HS-27A (cell line): ENCODE measurements at places on chromosomes 2 and 18.

GRCh38 chr2:37402636-37403035 is 58.2 kb downstream of the QPCT start:
- no peak for DNase-seq

- no peak for DNase-seq
Observed at GRCh38 chr2:77713412-77713811, 191.2 kb upstream of the LRRTM4 start.

DNA sequence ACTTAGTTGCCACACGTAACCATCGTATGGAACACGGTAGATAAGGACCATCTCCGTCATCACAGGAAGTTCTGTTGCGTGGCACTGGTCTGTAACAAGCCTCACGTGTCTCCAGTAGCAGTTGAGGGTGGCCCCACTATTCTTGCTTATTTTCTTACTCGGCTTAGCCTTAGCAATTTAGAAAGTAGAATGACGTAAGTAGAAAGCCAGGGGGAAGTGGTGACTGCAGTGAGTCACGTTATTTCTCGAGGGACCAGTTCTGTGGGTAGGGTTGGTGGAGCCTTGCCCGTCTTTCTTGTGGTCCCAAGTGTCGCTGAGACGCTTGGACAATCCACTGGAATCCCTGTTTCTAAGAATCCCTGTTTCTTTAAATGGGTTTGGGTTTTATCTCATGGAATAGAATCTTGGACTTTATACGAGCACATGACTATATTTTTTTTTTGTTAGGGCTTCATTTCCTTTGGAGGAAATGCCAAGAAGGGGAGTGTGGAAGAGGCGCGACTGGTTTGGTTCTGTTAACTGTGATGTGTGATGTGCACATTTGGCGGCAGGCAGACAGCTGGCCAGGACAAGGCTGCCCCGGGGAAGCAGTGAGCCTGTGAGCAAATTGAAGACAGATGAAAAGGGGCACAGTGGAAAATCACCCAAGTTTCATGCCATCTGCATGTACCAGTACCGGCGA is 96.2 kb downstream of the CABLES1 start:
- peak; percentile 76 for DNase-seq

DNA sequence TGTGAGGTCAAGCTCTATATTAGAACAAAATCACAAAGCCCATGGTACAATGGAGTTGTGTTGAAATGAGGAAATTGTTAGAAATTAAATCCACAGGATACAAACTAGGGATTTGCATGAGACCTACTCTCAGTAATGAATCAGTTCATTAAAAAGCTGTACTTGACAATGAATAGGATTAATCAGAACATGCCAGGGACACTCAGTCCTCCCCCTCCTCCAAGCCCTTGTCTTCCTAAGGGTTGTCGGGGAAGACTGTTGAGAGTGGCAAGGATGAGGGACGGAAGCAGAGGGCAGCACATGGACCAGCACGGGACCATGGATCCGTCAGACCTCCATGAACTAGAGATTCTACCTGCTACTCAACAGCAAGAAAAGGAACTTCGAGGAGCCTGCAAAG is 39.8 kb downstream of the SPRED2 start:
- DNase-seq: no peak

GRCh38 chr2:73979686-73980085 is 5.0 kb upstream of the TET3 start:
- DNase-seq: peak; percentile 57

DNA sequence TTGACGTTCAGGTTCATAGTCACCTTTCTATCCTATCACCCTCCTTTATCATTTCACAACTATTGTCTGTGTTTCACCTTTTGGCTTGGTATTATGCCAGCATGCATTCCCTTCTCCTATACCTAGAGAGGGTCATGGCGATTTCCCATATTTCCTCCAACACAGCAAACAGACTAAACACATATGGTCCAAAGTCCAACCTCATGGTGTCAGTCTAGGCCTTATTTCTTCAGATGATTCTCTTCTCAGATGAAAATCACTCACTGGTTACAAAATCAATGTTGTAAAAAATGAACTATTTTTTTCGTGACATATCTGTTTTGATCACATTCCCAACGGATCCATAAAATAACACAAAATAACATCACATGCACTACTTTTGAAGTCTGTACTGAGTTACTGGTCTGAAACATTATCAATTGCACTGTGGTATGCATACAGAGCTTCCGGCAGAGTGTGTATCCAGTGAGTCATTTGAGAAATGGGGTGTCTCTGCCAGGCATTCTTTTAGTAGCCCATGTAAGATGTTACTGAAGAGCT is 204.8 kb upstream of the GALNT5 start:
- peak; percentile 38 for DNase-seq

DNA sequence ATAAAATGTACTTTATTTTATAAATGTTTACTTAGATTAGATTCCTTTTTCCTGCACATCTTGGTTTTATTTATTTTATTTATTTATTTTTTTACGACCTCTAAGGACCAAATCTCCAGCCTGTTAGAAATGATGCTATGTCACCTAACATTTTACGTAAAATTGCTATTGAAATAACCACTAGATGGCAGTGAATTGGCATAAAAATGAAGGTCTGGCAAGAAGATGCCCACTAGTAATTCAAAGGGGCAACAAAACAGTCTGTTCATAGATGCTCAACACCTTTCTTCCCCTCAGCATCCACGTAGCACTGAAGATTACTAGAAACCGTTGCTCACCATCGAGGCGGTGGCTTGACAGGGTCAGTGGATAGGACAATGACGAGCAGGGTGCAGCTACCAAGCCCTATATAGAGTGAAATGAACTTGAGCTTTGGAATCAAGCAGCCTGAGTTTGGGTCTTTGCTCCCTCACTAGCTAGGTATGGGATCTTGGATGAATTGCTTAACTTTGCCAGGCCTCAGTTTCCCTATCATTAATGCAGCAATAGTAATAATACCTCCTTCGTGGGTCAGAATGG is 128.7 kb upstream of the L3MBTL4 start:
- DNase-seq: no peak

DNA sequence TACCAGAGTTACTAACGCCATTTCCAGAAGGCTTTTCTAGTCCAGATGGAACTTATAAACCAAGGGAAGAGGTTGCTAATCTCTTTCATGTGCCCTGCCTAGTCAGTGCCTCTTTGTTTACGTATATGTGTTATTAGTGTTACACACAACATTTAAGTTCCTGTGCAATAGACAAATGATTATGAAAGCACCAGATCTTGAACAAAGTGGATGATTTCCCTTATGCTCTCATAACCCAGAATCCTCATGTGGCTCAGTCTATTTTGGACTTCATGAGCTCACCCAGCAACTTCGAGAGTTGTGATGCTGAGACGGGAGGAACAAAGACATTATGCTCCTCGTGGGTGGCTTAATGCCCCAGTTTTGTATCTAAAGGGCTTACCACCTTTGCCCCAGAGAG is 214.4 kb upstream of the SP5 start:
- no peak for DNase-seq

GRCh38 chr2:26179446-26179913 is 6.6 kb downstream of the GAREM2 start:
- no peak for DNase-seq

DNA sequence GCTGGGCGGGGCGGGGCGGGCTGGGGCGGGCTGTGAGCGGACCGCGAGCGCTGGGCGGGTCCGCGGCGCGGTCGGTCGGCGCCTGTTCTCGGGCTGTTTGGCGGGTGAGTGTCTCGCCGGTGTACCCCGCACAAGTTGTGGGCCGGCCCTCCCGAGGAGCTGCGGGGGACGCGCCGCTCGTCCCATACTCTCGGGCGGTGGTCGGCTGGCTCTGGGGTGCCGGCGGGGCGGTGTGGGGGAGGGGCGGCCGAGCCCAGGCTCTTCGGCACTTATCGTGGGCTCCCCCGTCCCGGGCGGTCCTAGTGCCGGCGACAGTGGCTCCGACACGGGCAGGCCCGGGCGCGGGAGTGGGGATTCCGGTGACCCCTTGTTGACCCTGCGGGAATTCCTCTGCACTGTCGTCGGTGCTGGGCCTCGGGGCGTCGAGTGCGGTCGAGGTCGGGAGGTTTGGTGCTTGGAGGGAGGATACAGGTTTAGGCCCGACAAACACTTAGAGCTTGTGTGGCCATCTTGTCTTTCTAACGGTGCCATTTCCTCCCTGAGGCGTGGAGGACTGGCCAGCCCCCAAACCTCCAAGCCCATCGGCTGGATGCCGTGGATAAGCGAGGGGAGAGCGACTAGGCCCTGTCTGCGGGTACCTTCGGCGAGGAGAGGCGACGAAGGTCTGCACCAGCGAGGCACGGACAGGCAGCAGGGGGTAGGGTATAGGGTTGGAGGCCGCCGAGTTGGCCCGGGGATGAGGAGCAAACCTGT is at the start of gene SEPTIN2:
Gene SEPTIN2, plus strand, starts transcription at position 47 of the 753 bp plus-strand sequence. CDS start 8,308 bp downstream, outside the sequence.
- peak; percentile 3 for DNase-seq

GRCh38 chr18:23163786-23164533 is 28.7 kb downstream of the CABLES1 start:
- DNase-seq: no peak

DNA sequence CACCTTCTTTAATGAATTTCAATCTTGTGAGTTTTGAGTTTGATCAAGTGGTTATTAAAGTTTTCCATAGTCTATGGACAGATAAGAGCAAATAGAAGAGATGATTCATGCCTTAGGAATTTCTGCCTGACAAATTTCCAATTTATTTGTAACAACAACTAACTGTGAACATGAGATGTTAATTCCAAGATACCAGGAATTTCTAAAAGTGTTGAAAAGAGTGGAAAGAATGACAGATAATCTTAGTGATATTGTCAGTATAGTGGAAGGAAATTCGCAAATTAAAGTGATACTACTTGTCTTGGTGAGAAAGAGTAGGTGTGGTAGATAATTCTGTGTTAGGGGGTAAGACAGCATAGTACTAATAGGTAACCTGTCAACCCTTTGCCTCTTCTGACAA is 82.4 kb downstream of the AGPS start:
- DNase-seq: peak; percentile 48

GRCh38 chr18:31595121-31595771 is 3.6 kb downstream of the TTR start:
- no peak for DNase-seq

DNA sequence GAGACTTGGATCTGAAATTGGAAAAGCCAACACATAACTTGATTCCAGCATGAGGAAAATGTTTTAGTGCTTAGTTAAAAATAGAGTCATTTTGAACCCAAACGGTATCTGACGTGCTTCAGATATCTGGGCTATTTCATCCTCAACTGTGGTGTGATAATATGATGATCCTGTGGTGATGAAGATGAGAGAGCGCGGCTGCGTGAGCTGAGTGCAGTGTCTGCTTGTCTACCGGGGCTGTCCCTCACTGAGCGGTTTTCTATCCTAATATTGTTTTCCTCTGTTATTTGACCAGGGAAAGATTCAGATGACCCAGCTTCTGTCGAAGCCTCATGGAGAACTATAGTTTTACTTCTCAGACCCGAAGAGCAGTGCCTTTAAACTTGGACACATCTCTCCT is 5.8 kb downstream of the TWIST2 start:
- no peak for DNase-seq

DNA sequence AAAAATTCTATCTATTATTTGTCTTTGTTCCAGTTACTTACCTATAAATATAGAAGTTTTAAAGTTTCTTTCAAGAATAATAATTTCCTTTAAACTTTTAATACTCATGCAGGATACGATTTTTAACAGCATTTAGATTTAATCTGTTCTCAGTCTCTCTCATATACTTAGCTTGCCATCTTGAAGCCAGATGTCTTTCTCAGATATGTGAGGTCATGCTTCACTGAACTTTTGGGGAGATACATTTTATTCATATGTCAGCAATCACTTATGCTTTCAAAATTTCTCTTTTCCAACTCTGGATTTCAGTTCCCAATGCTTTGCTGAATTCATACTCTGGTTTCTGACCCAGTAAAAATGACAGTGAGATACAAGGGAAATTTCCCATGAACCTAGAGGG is 66.5 kb upstream of the CCDC178 start:
- no peak for DNase-seq

DNA sequence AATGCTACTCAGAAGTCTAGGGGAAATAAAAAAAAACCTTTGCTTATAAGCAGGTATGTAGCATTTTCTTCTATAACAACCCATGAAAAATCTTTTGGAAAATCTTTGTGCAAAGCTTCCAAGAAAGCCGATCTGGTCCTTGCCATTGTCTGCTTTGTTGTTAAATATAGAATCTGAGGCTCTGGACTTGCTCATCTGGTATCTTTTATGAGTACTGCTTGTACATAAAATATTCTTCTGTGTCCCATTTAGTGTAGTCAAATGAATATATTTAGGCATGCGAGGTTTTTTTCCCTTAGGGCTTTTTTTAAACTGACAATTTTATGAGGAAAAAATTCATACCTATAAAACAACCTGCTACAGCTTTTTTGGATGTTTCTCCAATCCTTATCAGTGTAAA is 45.0 kb upstream of the RMND5A start:
- DNase-seq: no peak

DNA sequence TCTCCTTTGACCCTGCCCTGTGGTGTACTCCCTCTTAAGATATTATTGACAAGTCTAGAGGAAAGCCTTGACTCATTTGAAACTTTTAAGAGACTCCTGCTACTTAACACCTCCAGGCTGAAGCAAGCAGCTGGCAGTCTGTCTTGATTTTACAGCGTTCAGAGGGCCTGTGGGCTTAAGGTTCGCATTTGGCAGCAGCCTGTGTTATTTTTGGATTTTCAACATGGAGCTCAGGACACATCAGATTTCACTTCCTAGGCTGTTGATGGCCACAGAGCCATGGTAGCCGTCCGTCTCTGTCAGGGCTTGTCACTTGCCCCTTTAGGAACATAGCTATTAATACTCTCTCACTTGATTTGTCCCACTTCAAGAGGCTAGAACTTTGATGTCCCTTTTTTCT is 73.6 kb downstream of the VWA3B start:
- no peak for DNase-seq

GRCh38 chr2:181393472-181393871 is 63.7 kb upstream of the ITGA4 start:
- no peak for DNase-seq

DNA sequence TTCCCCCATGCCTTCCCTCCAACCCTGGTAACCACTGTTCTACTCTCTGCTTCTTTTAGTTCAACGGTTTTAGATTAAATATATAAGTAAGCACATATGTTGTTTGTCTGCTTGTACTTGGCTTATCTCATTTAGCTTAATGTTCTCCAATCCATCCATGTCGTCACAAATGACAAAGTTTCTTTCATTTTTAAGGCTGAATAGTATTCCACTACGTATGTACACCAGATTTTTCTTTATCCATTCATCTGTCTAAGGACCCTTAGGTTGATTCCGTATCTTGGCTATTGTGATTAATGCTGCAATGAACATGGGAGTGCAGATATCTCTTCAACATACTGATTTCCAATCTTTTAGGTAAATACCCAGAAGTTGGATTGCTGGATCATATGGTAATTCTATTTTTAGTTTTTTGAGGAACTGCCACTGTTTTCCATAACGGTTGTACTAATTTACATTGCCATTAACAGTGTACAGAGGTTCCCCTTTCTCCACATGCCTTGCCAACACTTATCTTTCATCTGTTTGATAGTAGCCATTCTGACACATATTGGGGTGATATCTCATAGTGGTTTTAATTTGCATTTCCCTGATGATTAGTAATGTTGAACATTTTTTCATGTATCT is 8.1 kb downstream of the ASB3 start:
- DNase-seq: no peak

- no peak for DNase-seq
Observed at GRCh38 chr2:72718876-72719275, 107.0 kb downstream of the EXOC6B start.
